ENCODE measurements at places on chromosomes 13 and 19.

DNA sequence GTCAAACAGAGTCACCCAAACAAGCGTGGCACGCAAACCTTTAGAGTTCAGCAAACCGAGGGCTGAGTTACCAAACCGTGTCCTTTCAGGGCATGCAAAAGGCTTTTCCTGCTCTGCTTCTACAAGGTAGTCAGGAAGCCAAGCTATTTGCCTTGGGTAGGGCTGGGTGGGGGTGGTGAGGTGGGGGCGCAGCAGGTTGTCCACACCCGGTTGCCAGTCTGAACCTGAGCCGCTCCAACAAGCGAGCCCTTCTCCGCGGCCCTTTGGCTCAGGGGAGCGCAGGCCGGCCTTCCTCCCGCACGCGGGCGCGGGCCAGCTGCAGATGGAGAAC is 347 bp upstream of the CLDN10 start:
- DNase-seq, result no peak

DNA sequence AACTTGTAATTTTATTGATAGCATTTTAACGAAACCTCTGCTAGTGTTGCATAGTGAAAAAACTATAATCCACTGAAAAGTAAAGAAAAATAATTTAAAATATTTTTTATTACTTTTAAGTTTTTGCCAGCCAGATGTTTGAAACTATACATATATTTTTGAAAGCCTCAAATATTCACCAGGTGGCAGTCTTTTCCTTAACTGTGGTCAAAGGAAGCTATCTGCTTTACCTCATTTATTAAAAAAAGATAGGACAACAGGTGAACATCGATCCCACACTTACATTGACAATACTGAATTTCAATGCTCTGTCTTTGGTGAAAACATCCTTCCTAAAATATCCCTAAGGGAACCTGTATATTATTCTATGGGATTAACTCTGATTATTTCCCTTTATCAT is 100.5 kb downstream of the TRPC4 start:
- no peak for DNase-seq

DNA sequence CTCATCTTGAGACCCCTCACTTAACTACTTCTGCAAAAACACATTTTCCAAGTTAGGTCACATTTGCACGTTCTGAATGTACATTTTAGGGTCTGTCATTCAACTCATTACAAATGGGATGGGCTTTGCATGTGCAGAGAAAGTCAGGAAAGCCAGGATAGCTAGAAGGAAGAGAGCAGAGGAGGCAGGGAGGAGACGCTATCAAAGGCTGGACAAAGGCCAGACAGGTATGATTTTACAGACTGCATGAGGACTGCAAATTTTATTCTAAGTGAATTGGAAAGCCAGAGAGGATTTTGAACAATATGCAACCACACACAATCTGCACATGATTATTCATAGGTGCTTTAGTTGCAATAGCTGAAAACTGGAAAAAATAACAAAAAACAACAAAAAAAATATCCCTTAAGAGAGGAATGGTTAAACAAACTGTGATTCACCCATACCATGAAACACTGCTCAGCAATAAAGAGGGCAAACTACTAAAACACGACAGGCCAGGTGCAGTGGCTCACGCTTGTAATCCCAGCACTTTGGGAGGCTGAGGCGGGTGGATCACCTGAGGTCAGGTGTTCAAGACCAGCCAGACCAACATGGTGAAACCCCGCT is 21.1 kb downstream of the SYDE1 start:
- DNase-seq, result no peak

GRCh38 chr19:3443840-3444694 is 36.3 kb downstream of the SMIM24 start:
- DNase-seq, result no peak

GRCh38 chr19:49718991-49719390 is 28.1 kb downstream of the CPT1C start:
- DNase-seq, result no peak

- no peak for DNase-seq
These were observed at the start of gene YJEFN3 for GRCh38 chr19:19528721-19529490. TSS of gene YJEFN3 (plus strand) at chr19:19528911. CDS start at chr19:19528933, 22 bp downstream.

DNA sequence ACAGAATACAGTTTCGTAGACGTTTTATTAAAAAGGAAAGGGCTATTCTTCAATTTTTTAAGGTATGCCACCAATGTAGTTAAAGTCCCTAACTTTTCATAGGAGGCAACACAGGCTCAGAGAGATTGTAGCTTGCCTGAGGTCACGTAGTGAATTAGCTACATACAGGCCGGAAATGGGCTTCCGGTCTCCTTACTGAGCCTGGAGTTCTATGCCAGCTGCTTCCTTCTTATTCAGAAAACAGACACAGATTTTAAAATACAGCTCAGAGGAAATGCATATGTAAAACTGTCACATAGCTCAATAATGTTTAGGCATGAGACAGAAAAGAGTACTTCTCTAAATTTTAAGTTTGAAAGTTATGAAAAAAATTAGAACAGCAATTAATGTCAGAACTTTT is 85.4 kb upstream of the TUBA3C start:
- no peak for DNase-seq

DNA sequence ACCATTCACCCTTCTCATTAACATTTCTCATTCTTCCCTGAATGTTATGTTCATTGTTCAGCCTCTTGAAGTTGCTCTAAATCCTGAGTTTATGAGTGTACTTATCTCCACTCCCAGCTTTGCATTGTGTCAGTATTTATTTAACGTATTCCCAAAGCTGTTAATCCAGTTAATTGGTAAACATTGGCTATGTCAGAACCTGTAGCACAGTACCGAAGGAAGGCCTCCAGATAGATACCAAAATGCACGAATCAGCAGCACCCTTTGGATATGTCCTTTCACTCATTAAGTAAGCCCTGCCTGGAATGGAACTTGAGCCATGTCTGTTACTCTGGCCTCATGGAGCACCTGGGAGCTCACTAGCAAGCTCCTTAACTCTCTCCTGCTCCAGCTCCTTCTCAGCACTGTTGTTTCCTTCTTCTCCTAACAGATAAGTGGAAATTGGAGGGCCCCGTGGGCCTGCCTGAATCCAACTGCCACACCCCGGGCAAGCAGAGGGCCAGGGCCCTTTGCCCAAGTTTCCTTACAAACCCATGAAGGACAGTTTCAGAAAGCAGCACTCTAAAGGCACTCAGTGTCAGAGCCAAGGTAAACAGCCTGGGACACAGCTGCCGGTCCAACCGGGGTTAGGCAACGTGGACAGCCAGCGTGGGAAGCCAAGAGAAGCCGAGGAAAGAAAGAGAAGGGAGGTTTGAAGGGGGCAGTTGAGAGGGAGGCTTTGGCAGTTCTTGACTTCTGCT is 155.0 kb upstream of the SERP2 start:
- no peak for DNase-seq

- peak; percentile 33 for DNase-seq
These were observed 2.9 kb downstream of the SLC7A9 start for GRCh38 chr19:32866564-32867265.

- no peak for DNase-seq
These were observed 2.3 kb downstream of the RAD23A start for GRCh38 chr19:12947702-12948611.

- no peak for DNase-seq
These were observed 665.7 kb upstream of the SLC10A2 start for GRCh38 chr13:103731959-103732358.

DNA sequence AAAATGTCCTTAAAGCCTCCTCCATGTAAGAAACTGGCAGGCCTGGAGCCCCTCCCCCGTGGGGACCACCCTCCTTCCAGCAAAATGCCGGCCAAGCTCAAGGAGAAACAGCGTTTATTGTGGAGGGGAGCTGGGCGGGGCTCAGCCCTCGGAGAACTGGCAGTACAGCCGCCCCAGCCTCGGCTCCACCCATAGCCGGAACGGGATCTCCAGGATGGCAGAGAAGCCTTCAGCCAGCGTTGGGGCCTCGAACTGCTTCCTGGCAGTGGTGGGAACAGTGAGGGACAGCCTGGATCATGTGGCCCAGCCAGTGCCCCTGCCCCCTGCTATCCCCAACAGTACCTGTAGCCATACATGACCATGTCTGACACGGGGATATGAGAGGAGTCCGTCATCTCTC is 6.3 kb downstream of the PNKP start:
- no peak for DNase-seq

DNA sequence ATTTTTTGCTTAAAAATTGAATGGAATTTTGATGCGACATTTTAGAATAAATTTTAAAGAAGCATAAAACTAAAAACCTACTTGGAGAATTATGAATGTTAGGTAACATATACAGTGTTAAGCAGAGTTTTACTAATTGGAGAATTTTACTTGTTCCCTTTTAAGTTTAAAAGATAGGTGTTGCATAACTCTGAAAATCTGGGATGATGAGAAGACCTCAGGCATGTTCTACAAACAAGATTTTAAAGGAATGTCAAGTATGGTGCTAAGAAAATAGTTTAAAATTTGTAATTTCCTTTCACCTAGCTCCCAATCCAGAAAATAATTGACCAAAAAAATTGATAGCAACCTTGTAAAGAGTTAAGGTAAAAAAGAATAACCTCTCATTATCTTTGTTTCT is 135.8 kb downstream of the RFC3 start:
- no peak for DNase-seq

DNA sequence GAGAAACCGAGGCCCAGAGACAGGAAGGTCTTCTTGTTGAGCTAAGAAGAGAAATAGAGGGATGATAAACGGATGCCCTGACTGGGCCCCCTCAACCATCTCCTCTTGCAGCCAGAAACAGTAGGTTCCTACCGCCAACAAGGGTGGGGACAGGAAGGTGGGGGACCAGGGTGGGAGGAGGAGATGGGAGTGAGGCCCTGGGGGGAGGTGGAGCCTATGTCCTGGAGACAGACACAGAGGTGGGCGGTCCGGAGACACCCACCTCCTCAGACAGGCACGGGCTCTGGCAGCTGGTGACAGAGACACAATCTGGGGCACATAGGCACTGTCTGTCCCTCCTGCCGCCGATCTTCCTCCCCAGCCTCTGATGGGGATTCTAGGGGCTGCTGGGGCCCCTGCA is 16.9 kb downstream of the GADD45B start:
- DNase-seq, result no peak

DNA sequence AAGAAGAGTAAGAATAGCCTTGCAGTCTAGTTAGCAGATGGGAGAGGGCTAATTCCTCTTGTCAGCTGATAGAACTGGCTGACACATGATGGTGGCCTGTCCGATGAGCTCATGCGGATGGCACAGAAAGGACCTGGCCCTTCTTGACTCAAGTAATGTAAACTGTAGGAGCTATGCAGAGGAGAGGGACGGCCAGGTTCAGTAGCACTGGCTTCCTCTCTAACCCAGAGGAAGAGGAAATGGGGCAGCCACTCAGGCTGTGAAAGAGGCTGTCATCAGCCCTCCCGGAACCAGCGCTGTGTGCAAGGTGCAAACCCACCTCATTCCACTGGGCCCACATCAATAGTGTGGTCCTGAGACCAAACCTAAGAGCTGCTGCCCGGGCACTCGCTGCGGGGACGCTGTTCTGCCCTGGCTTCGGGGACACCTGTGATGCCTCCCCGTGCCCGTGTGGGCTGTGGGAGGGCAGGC is 30.8 kb upstream of the USE1 start:
- no peak for DNase-seq

DNA sequence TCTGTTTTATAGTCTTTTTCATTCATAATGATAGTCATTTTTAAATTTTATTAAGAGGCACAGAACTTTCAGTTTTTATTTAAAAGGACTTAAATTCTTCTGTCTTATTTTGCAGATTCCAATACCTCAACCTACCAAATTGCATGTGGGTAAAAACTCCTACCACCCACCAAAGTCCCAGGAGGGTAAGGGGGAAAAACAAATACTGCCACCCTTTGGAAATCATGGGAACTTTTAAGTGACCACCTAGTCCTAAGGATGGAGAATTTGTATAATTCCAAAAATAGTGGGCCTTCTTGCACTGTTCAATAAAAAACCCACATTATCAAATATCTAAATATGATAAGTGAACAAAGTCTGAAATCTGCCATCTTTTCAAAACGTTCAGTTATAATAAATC is 9.7 kb downstream of the SUPT20H start:
- DNase-seq, result no peak

DNA sequence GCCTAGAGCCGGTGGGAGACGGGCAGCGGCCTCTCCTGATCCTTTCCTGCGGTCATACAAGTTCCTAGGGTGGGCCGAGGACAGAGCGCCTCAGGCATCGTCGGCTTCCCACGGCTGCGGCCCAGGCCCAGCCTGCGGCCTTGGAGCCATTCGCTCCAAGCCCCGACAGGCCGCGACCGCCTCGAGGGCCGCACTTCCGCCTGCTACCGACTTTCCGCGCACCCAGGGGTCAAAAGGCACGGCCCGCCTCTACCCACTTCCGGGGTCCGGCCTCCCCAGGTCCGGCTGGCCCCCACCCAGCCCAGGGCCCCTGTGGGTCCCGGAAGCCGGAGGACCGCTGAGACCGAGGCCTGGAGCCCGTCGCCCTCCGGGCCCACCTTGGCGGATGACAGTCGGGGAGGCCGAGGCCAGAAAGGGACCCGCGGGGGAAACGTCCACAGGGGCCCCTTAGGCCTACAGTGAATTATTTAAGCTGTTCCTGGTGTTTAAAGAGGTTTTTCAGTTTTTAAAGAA is 16.2 kb downstream of the ZIC2 start:
- DNase-seq, result no peak

DNA sequence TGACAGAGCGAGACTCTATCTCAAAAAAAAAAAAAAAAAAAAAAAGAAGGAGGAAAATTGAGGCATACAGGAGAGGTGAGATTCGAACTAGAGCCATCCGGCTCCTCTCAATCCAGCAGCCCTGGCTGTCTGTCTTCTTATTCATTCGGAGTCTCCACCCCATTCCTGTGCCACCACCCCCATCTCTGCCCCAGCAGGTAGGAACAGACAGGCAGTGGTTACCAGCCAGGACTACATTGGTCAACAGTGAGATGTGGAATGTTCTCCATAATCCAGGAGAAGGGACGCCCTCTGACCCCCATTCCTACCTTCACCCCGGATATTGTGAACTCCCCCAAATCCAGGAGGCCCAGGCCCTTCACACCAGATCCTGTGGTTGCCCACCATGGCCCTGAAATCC is 6.6 kb upstream of the S1PR2 start:
- no peak for DNase-seq

GRCh38 chr19:32459204-32459865 is 53.8 kb downstream of the DPY19L3 start:
- no peak for DNase-seq

DNA sequence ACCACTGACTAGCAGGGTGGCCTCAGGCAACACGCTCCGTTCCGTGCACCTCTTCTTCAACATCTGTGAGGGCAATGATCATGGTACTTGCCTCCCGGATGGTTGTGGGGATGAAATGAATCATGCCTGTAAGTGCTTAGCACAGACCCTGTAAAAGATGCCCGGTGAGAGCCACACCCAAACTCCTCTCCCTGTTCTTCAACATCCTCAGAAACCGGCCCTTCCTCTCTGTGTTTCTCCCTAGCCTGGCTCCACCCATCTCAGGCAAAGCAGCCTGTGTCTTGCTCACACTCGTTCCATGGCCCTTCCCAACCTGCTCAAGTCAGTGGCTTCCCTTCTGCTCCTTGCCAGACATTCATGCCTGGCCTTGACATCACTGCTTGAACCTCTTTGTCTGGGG is 5.8 kb upstream of the DMKN start:
- no peak for DNase-seq
